ENCODE measurements at places on chromosomes 5 and 9.

GRCh38 chr9:127931092-127931881 is 710 bp upstream of the PIP5KL1 start:
- peak; percentile 80 for DNase-seq

DNA sequence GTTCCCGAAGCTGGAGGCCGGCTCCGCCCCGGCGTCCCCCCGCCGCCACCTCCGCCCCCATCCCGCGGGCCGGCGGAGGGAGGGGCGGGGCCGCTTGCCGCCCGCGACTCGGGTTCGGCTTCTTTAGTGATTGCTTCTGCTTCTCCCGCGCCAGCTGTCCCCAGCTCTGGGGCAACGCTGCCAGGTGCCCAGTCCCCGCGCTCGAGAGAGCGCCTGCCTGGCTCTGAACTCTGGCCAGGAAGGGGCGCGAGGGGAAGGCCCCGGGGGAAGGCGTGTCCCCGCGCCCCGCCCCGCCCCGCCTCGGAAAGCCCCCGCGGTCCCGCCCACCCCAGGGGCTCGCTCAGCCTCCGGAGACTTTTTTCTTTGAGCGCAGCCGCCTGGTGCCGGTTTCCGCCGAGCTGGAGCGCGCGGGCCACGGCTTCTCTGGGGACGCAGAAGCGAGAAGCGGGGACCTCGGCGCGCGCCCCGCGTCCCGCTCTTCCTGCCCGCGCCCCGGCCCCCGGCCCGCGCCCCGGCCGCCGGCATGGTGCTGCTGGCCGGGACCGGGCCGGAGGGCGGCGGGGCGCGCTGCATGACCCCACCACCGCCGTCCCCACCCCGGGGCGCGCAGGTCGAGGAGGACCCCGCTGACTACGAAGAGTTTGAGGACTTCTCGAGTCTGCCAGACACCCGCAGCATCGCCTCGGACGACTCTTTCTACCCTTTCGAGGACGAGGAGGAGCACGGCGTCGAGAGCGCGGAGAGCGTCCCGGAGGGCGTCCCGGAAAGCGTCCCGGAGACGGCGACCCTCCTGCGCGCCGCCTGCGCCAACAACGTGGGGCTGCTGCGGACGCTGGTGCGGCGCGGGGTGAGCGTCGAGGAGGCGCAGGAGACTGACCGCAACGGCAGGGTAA is at the start of gene ANKRD33B:
TSS of gene ANKRD33B (plus strand) at position 126 of the 893 bp plus-strand sequence. CDS start at position 524, 398 bp downstream.
- DNase-seq, result peak; percentile 74

DNA sequence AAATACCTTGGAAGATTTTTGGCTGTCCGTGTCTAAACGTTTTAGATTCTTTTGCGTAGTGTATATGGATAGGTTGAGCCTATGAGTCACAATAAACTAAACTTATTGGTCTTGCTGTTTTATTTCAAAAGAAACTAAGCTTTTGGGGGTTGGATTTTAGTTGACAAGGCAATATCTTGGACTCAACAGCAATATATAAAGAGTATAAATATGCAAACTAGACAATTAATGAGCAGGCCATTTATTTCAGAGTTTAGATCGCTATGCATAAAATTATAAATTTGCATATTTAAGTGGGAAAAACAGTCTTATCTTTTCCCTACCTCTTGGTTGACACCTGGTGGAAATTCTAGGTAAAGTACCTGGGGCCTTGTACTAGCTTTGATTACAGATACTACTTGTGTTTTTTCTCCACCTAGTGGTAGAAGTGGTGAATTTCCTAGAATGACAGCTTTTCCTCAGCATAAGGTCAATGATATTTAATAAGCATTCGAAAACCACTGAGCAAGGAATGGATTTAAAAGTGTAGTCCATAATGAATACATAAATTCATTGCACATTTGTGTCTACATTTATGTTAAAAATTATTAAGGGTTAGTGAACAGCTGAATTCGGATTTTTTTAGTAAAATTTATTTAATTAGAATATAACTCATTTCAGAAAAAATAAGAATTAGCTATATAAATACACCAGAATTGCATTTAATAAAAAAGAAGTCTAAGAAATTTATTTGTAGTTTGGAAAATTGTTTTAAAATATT is 1.7 kb upstream of the ARRDC3 start:
- DNase-seq, result peak; percentile 89

DNA sequence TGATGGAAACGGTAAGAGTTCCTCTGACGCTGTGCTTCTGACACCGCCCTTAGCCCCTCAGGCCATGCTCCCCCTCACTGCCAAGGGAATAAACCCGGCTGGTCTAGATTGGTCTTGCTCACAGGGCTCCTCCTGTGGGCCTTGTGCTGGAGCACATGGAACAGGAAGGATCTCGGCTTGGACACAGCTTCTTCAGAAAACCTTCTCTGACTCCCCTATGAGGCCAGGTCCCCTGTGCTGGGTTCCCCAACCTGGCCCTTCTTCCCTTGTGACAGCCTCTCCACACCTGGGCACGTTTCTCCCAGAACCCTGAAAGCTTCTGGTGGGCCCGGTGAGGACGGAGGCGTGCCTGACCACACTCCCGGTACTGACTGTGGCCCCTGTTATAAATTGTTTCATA is 8.2 kb downstream of the SPATA31E1 start:
- no peak for DNase-seq

DNA sequence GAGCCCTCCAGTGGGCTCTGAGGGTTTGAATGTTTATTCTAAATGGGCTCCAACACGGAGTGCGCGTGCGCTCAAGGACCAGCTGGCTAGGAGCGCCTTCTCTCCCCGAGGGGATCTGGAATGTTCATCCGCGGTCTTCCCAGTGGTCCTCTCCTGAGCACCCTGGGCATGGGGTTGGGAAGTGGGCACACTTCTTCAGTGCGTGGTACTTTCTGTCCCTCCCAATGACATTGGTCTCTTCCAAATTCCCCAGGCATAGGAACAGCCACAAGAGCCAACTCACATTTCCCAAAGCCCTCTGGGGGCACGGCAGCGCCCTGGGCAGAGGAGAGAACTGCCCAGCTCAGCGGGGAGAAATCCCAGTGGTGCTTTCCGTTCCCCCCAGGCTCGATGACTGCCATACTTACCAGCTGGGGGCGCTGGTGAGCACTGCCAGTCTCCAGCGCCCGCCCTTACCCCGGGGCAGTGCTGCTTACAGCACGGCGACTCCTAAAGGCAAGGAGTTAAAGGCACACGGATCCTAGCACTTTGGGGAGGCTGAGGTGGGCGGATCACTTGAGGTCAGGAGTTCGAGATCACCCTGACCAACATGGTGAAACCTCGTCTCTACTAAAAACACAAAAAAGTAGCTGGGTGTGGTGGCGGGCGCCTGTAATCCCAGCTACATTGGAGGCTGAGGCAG is 29.9 kb upstream of the OBP2B start:
- peak; percentile 42 for DNase-seq

- no peak for DNase-seq
These were observed 94.8 kb downstream of the RCL1 start for GRCh38 chr9:4887556-4887955.

DNA sequence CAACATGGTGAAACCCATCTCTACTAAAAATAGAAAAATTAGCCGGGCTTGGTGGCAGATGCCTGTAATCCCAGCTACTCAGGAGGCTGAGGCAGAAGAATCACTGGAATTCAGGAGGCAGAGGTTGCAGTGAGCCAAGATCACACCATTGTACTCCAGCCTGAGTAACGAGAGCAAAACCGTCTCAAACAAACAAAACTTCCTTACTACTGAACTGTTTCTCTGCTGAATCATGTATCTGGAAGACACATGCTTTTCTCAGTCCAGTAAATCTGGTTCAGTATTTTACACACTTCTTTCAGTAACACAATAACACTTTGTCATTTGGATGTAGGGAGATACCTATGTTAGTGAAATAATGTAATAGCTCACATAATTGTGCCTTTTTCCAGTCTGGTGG is 7.9 kb downstream of the TRMT10B start:
- peak; percentile 88 for DNase-seq

- DNase-seq, result no peak
These were observed 208.4 kb upstream of the TBCA start for GRCh38 chr5:77984587-77984986.

GRCh38 chr5:125863579-125863978 is 559.6 kb upstream of the GRAMD2B start:
- DNase-seq, result no peak

DNA sequence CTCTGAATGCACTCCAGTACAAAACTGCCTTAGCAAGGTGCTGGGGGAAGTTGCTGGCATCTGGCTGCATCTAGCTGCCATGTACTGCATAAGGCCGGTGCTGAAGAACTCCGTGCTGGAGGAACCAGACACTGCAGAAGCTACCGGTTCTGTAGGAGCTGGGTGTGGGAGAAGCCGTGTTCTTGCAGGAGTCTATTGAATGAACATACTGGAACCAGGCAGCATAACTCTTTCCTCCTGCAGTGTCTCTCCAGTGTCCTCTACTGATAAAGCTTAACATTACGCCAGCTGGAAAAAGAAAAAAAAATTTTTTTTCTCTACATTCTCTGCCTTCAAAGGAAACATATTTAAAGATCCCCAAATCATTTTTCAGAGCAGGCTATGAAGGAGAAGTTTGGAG is 38.5 kb downstream of the VPS13A start:
- DNase-seq, result peak; percentile 34

DNA sequence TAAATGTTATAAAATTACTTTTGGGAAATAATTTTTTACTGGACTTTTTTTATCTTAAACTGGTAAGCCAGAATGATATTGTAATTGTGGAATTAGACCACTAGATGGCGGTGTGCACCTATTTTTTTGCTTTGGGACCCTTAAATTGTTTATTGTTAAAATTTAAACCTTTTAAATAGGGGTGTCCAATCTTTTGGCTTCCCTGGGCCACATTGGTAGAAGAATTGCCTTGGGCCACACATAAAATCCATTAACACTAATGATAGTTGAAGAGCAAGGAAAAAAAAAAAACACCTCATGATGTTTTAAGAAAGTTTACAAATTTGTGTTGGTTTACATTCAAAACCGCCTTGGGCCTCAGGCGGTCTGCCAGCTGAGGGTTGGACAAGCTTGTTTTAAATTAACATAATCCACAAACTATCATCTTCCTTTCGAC is 28.4 kb upstream of the GADD45G start:
- DNase-seq, result peak; percentile 25

DNA sequence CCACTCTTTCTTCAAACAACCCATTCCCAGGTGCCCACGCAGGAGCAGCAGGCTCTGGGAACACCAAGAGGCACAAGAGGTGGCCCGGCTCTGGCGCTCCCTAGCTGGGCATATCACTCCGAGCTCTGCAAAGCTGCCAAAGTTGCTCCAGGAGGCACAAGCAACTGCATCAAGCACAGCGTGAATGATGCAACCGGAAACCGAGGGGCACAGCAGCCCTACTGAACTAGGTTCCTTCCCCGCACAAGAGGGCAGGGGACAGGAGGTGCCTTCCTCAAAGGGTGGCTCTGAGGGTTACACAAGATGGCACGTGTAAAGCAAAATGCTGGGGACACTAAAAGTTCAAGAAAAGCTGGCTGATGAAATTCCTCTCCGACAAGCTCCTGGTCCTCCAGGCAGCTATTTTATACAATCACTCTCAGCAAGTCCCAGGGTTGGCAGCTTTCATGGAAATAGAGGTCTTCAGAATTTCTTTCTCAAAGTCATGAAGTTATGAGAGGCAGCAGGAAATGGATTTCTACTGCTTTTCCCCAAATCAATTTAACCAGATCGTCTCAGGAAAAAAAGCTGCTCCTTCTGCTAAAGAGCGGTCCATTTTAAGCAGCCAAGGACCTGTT is 22.9 kb downstream of the PSMB7 start:
- DNase-seq, result no peak

GRCh38 chr5:133763744-133764143 is 151.4 kb upstream of the FSTL4 start:
- no peak for DNase-seq

DNA sequence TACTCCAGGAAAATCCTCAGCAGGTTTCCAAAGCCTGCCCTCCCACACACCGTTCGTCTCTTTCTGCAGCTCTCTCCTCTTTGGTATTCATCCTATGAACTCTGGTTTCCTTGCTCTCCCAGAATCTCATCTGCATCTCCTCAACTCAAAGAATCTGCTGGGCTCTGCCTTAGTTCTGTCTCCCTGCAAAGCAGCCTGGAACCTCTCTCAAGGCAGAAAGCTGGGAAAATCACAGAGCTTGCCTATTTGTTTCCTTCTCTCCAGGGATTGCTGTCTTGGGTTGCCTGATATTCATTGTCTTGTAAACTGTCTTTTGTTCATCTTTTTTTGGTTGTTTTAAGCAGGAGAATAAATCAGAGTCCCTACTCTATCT is 5.3 kb upstream of the ERAP2 start:
- DNase-seq, result no peak
